ENCODE measurements at places on chromosomes 13 and 19. TPM values are rescaled to one million over a fixed set of nuclear protein-coding genes. Genes with fewer than 3 reads are reported as not detected.

DNA sequence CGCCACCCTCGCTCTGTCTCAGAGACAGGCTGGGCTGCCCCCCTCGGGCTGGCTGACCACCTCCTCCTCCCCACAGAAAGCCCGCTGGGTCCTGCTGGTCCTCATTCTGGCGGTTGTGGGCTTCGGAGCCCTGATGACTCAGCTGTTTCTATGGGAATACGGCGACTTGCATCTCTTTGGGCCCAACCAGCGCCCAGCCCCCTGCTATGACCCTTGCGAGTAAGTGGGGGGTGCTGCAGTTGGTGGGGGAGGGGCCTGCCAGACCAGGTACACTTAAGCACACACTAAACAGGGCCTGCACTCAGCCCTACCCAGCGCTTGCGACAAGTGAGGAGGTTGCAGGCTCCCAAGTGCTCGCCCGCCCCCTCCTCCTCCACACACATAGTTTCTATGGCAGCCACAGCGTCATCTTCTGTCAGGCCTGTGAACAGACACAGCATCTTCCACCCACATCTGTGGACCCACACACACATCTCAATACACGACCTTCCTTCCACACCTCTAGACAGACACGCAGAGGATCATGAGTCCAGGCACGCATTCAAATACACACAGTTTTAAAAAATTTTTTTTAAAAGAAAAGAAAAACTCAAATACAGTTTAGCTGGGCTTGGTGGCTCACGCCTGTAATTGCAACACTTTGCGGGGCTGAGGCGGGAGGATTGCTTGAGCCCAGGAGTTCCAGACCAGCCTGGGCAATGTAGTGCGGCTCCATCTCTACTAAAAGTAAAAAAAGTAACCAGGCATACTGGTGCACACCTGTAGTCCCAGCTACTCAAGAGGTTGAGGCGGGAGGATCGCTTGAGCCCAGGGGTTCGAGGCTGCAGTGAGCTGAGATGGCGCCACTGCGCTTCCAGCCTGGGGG lies 18.4 kb downstream of the PLD3 start:
- no peak for DNase-seq

DNA sequence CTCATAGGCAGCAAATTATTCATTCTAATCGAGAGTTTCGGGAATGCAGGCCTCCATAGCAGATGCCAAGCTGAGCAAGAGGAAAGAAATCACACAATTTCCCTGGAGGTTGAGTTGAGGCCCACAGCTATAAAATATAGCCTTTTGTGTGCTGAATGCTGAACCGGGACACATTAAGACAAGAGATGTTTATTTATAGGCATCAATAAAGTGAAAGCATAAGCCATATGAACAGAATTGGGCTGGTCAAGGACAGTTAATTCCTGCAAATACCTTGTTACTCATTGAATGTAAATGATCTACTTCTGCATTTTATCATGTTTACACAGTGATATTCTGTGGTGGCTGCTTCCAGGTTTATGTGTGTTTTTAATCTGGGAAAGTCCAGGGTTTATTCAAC lies 461.7 kb downstream of the KLF12 start:
- DNase-seq = no peak

DNA sequence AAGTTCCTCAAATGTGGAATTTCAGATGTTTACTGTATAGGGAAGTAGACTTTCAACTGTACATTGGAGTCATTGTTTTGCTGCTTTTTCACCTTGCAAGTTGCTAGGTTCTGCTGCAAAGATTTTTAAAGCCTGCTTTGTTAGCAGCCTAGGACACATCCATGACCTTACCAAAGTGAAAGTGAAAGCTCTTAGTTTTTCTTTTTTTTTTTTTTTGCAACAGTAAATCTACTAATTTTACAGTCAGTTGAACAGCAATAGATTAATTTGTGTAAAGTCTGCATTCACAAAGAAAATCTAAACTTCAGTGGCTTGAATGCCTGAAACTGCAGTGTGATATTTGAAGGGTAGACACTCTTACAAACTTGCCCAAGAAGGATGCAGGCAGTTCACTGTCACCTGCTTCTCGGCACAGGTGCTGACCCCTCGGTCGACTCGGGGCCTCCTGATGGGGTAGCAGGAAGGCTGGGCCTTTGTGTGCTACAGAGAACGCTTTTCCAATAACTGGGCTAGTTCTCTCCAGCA lies 5.0 kb upstream of the MTIF3 start:
- peak; percentile 46 for DNase-seq

UBE2L5 gene
- not detected for total RNA-seq

- DNase-seq = no peak
Observed at GRCh38 chr13:48210178-48210577, 22.8 kb upstream of the ITM2B start.

DNA sequence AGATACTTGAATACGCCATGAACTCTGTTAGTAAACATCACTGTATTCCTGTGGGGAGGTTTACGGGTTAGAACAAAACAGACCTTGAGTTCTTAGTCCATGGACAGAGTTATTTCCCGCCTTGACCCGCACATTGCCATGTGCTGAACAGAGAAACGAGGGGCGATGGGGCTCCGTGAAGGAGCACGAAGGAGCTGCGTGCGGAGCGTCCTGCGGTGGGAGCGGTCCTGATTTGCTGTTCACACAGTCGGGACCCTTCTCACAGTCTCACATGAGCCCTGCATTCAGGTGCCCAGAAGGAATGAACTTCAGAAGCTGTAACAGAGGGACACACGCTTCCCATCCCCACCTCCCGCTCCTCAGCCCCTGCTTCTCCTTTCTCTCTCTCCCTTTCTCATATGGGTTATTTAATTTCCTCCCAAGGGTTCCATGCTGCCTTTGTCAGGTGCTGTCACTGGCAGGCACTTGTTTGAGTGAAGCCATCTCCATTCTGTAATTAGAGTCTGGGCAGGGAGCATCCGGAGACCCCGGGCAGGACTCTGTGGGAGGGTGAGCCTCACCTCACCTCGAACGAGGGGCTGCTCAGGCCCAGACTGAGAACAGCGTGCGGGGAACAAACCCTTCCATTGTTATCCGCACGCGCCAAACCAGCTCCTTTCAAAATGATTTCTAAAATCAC lies 76.9 kb downstream of the TEX29 start:
- no peak for DNase-seq

GRCh38 chr13:111239764-111240670 lies 80.4 kb upstream of the TEX29 start:
- DNase-seq = no peak

GRCh38 chr19:7262470-7262869 lies 31.7 kb downstream of the INSR start:
- no peak for DNase-seq

DNA sequence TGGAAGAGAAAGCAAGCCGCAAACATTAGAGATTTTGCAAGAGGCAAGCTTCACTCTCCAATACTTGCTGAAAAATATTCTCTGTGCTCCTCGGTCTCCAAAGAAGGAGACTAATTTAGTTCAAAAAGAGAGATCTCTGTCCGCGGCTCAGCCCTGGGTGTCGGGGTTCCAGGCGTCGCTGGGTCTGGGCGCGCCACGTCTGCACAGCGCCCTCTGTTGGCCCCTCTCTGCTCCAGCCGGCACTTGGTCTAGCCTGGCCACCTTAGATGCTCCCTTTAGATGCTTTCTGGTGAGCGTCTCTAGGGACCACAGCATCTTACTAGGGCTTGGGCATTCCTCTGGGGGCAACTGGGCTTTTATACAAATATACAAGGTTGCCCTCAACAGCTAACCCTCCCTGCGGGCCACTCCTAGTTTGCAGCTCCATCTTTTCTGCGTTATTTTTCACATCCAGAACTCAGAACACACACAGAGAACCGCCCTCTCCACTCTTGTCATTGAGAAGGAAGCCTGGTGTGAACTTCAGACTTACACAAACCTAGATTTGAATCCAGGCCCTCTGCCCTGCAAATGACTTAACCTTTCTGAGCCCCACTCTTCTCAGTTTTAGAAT lies 78.3 kb downstream of the CYSLTR2 start:
- DNase-seq = peak; percentile 51

DNA sequence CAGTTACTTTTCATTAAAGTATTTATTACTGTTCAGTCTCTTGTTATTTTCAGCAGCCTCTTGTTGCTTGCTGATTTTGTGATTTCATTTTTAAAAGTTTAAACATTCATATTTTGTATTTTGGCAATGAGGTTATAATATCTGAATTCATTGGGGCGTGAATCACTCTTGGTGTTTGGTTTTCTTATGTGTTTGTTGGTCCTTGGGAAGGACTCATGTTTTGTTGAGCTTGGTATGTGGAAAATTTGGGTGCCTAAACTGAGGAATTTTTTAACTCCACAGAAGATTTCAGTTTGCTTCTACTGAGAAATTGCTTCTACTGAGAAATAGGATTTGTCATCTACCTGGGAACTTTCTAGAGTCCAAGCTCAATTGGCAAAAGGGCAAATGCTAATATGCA lies 38.2 kb downstream of the PDS5B start:
- DNase-seq = no peak

DNA sequence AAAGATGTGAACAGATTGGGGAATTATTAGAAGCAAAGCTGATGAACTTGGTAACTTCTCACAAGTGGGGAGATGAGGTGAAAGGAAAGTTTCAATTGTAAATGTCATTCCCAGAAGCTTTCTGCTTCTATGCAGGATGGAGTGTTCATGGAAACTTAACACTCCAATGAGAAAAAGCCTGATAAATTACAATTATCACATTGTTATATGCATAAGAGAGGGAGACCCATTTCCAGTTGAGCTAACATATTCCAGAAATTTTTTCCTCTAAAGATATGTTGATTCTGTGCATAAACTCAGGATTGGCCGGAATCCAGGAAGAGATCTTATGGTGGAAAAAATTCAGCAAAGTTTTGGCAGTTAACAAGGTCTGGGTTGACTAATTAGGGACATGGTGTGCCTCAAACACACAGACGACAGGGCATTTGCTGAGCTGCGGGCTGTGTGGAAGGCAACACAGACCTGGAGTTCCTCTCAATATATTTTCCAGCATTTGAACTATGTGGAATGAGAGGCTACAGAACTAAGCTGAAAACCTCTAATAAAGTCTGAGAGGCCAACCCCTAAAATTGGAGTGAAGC lies 64.9 kb upstream of the FGF14 start:
- DNase-seq = no peak

DNA sequence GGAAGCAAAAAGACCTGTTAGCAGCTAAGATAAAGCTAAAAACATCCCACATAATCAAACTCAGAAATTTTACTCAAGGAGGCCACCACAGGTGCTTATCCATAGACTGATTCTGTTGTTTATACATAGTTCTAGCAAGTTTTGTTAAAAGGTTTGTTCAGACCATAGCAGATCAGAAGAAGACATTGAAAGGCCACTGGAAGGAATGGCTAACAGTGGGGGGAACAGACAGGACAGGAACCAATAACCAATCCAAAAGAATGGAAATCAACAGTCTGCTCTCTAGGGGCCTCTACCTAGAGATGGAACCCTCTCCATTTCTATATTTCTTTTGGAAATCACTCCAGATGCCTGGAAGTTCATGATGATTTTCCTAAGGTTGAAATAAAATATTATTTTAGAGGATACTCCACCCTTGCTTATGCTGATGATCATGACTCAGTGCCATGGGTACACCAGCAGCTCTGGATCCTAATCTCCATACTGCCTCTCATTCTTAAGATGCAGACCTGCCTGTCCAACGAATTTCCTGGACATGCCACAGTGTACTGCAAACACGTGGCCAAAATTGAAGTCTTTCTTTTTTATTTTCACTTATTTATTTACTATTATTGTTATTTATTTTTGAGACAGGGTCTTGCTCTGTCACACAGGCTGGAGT lies 260.0 kb downstream of the MYO16 start:
- DNase-seq = no peak

- peak; percentile 43 for DNase-seq
Observed at GRCh38 chr13:102680842-102681740, 13.8 kb downstream of the METTL21C start.

GRCh38 chr13:60411983-60412382 lies 15.0 kb downstream of the TDRD3 start:
- no peak for DNase-seq

DNA sequence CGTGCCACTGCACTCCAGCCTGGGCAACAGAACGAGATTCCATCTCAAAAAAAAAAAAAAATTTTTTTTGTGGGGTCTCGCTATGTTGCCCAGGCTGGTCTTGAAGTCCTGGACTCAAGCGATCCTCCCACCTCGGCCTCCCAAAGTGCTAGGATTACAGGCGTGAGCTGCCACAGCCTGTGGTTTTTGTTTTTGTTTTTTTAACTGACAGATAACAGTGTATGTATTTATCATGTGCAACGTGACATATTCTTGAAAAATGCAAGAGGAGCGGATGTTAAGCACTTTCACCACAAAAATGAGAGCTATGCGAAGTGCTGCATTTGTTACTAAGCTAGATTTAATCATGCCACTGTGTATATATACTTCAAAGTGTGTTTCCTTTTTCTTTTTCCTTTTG lies 49.0 kb downstream of the ARHGEF18 start:
- no peak for DNase-seq

CTU1 gene
- 2.5 TPM for total RNA-seq

DNA sequence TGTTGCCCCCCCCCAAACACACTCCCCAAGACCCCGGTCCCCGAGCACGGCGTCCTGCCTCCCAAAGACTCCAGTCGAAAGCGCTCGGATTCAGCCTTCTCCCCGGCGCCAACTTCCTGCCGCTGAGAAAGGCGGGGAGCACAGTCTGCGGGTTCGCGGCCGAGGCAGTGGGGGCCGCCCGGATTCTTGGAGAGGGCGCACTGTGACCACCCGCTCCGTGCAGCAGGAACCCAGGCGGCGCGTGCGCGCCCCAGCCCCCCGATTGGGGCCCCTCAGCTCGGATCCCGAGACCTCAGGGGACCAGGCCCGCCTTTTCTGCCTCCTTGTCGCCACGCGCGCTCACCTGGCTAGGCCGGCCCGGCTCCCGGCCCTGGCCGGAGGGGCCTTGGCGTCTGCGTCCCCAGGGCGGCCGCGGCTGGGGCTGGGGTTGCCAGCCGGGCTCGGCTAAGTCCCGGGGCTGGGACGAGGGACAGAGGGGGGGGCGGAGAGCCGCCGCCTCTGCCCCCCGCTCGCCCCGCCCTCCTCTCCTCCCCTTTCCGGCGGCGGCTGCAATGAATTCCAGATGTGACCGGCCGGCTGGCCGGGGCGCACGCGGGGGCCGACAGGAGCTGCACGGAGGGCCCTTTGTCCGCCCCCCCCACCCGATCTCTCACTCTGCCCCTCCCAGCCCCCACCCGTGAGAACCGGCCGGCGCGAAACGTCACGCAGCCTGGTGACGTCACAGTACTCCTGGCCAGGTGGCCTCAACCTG lies at the start of gene S1PR2:
S1PR2 (minus strand) TSS at position 471 of the 751 bp plus-strand sequence. CDS start 6,426 bp downstream, outside the sequence.
- peak; percentile 68 for DNase-seq

ZNF440 gene
- total RNA-seq = 37.4 TPM

DNA sequence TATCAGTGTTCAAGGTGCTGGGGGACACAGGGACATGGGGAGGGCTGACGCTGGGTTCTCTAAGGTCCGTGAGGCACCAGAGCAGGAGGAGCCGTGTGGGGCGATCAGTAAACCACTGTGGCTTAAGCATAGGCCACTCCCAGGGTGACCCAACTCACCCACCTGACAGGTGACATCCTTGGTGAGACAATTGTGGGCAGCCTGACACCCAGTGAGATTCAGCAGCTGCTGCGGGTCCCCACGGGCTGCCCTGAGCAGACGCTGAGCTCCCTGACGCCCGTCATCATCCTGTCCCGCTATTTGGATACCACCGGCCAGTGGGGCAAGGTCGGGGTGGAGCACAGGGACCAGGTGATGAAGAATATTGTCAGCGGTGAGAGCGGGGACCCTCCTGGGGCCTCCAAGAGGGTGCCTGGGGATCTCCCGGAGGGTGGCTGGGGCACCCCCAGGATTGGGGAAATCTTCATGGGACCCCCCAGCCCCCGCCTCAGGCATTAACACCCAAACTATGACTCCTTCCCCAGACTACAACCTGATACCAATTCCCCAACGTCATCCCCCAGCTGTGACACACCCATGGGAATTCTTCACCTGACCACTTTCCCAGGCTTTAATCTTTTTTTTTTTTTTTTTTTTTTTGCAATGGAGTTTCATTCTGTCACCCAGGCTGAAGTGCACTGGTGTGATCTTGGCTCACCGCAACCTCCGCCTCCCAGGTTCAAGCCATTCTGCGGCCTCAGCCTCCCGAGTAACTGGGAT lies 33.3 kb upstream of the SHFL start:
- no peak for DNase-seq
